Urothelium cell line (cell line): ENCODE measurements at places on chromosomes 1 and 21.

DNA sequence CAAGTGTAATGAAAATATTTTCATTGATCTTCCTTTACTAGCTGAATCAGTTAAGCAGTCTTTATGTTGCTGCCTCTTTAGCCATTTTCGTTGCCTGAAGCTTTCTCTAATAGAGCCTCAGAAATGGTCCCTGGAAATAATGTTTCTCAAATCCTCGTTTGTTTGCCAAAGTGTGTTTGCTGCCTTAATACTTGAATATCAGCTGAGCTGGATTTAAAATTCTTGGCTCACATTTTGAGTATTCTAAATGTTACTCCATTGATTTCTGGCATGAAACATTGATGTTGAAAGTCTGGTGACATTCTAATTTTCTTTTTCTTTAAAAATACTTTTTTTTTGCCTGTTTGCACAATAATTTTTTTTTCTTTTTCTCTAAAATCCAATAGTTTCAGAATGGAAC is 84.6 kb upstream of the SERBP1 start:
- no peak for DNase-seq

DNA sequence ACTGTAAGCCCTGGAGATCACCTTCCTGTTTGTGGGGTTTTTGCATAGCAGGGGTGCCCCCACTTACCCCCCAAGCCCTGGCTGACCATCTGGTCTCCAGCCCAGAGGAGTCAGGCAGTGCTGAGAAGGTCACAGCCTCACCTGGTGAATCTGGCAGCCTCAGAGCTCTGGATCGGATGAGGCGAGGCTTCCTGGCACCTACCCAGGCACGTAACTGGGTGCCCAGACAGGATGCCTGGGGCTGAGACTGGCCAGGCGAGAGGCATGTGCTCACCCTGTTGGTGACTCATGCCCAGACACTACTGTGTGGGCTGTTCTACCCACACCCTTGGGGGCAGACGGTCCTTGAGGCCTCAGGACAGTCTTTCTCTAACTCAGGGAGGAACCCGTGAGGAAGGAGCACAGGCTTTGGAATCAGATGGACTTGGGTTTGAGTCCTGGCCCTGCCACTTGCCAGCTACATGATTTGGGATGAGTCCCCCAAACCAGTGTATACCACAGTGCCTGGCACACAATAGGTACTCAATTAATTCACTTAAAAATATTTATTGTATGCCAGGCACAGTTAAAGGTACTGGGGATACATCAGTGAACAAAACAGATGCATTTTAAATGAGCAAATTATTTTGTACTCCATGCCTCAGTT is 15.1 kb upstream of the PADI3 start:
- peak; percentile 94 for DNase-seq

DNA sequence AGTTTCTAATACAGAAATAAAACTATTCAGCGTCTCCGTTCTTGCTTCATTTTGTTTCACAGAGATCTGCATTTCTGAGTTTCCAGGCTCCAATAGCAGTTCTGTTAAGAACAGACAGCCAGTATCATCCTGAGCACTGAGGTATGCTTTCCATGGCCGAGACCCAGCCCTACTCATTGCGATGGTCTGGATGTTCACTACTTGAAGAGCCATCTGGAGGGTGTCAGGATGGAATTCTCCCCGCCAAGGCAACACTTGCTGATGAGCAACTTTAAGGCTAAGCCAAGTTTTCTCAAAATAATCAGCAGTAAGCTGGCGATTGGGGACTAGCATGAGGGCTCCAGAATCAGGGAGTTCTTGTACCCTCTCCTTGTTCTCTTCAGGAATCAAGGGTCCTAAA is 7.7 kb upstream of the BCL2L15 start:
- no peak for DNase-seq

- DNase-seq, result peak; percentile 64
These were observed 74.1 kb downstream of the XCL2 start for GRCh38 chr1:168469690-168470089.

DNA sequence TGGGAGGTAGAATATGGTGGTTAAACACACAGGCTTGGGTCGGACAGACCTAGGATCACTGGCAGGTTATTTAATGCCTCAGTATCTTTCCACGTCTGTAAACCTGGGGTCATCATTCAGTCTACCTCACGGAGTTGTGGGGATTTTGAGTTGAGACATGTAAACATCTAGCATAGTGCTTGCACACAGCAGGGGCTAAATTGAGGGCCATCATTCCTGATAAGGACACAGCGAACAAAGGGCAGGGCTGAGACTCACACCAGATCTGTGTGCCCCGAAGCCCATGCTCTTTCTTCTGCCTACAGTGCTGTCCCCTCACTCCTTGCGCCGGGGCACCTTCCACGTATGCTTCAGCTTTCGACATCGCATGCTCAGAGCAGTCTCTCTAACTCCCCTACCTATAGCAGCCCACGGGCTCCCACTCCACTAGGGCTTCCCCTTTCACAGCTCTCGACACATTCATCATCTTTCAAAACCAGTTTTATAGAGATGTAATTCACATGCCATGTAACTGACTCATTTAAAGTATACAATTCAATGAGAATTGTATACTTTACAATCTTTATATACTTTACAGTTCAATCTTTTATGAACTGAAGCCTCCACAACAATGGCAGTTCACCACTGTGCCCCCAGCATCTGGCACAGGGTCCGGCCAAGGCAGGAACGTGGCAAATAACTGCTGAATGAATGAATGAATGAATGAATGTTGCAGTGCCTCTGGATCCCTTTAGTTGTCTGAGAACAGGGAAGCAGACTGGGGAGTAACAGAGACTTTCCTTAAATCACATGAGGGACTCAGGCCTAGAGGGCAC is 48.0 kb downstream of the GPR161 start:
- no peak for DNase-seq

DNA sequence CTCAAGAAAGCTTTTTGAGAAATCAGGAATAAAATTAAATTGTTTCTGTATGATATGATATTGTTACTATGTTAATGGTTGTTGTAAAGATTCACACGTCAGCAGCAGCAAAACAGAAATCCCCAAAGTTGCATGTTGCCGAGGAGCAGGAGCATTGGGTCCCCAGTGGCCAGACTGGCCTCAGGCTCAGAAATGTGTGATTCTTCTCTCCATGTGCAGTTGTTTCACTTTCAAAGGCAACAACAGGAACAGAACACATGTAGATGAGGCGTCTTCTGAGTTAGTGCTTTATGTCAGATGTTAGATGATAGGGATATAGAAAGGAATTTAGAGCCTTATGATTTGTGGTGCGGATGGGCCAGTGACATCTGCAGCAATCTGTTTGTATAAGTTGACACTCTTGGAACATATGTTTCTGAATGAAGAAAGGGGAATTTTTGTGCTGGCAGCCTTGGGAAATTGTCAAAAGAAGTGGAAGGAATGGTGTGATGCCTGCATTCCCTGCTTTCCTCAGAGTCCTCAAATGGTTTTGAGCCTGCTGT is 2.1 kb upstream of the TTLL7 start:
- no peak for DNase-seq

- DNase-seq, result no peak
These were observed 4.1 kb downstream of the WARS2 start for GRCh38 chr1:119136401-119136800.

GRCh38 chr1:181129771-181130606 is 41.5 kb downstream of the IER5 start:
- no peak for DNase-seq

- DNase-seq, result no peak
These were observed 34.6 kb upstream of the HEATR1 start for GRCh38 chr1:236638945-236639344.

DNA sequence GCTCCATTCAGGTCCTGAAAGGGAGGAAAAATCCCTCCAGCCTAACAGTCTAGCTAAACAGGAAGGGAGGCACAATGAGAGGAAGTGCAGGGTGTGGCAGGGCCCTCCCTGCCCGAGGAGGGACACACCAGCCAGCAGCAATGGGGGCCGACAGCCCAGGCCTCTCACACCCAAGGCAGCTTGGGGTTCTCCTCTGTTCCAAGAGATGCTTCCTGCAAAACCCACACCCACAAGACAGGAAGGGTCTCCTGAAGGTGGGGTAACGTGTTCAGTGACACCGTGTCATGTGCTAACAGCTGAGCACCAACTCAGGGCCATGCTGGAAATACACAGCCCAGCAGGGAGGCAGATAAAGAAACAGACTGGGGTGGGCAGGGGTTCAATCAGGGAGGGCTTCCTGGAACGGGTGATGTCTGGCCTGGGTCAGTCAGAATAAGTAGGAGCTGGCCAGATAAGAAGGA is 10.2 kb downstream of the ECE1 start:
- no peak for DNase-seq

GRCh38 chr21:23016617-23017016 is 2018.4 kb downstream of the NCAM2 start:
- peak; percentile 16 for DNase-seq

DNA sequence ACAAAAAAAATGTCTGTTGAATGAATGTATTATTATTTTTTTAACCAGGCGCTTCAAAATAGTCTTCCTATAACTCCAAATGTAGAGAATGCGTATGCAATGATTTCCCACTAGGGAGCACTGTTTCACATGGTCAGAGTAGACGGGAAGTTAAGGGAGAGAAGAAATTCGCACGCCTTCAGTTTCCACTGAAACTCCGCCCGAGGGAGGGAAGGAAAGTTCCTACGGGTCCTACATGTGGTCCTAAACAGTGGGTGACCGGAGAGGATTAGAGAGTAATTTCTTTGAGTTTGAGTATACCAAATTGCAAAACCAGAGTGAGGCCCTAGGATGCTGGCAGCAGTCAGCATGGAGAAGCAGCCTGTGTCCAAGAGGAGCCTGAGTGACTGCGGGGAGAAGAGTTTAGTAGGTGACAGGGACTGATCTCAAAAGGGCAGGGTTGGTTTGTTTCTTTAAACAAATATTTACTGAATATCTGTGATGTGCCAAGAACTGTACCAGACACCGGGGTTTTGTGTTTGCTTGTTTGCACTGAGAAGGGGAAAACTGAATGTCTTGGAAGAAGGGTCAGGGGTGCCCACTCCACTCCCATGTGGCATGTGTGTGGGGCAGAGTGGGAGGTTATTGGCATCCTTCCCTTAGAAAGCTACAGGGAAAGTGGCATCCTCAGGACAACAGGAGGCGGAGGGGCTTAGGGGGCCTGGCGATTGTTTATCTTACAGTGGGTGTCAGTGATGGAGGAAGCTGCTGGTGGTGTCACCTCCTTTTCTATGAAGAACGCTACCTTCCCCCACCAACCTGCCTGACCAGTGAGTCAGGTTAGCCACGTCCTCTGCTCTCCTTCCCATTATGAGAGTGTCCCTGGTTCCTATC is 22.8 kb downstream of the RNU5D-1 start:
- peak; percentile 48 for DNase-seq

DNA sequence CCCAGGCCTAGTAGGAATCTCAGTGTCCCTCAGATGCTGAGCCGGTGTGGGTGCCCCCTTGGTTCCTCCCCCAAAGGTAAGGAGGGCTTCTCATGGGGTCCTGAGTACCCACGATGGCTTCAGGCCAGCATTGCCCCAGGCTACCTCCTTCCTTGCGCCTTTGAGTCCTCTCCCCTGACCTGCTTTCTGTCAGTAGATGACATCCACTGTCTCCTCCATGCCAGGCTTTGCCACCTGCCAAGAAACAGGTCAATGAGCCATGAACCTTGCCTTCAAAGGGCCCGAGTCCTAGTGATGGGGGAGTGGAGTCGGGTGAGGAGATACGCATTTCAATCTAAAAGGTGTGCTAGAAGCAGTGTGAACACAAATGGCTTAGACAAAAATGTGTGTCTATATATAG is 15.6 kb downstream of the WNT4 start:
- DNase-seq, result no peak

GRCh38 chr1:198865319-198865718 is 226.5 kb downstream of the PTPRC start:
- DNase-seq, result no peak

DNA sequence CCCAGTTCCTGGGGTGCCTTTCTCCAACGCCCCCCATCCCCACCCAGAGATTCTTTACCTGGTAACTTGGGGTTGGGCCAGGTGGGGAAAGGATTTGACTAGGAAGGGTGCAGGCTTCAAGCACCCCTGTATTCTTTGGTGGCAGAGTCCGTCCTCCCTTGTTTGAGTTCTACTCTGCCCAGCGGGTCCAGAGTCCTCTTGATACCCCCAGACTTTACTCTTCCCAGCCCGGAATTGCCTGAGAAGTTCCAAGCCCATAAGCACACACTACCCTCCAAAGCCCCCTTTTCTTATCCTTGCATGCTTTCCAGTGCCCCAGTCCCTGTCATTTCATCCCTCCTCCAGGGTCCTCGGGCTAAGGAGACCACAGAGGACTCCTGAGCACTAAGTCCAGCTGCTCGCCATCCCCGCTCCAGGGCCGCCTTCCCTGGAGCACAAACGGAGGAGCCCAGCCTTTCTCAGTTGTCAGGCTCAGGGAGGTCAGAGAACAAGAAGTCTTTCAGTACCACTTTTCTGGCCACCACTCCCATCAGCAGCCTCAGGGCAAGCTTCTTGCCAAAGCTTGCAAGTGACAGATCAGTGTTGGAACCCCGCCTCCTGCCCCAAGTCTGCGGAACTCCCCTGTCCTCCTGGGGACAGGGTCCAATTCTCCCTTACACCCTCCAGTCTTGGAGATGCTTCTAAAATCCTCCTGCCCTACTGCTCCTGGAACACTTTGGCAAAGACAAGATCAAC is 12.2 kb downstream of the SLC45A3 start:
- no peak for DNase-seq

- no peak for DNase-seq
These were observed 11.7 kb upstream of the UCK2 start for GRCh38 chr1:165815725-165816124.

GRCh38 chr21:45074818-45075595 is 627 bp downstream of the ADARB1 start:
- DNase-seq, result peak; percentile 32

DNA sequence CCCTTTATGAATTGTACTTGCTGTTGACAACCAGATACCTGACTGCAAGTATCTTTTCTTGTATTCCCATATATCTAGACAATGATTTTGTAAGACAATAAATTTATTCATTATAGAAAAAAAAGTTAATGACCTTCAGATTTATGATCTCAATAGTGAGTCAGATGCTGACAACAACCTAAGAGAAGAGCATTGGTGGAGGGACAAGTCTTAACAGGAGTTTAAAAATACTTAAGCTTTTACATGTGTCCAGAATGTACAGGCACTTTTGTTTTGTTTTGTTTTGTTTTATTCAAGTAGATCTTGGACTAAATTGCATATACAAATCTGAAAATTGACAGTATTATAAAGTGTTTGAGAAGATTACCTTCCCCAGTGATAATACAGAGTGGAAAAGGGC is 1544.6 kb upstream of the B3GALT2 start:
- no peak for DNase-seq

DNA sequence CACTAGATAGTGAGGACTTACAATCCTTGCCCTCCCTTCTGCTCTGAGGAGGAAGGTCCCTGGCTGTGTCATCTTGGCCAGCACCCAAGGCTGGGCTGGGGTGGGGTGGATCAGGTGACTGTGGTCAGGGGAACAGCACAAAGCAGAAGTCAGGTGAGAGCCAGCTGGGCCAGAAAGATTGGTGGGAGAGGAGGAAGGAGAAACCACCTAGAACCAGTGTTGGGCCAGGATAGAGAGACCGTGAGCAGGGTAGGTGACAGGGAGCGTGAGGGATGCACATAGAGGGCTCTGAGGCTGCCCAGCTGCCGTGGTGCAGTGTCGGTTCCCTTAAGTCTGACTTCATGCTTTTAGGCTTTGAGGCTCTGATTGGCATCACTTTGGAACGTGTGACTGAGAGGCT is 22.7 kb downstream of the NCF2 start:
- DNase-seq, result peak; percentile 88
